Immature natural killer cell (primary cell): ENCODE measurements at places on chromosomes 5 and 9. TPM values are rescaled to one million over a fixed set of nuclear protein-coding genes. Genes with fewer than 3 reads are reported as not detected.
A peak's percentile ranks its signal among the peaks of the same experiment; 100 is the strongest.

Gene CBY3
- polyA plus RNA-seq, result 1.3 TPM

Gene IRX1
- not detected for polyA plus RNA-seq

Gene SNCB
- polyA plus RNA-seq, result 0.26 TPM

Gene ALDH7A1
- polyA plus RNA-seq, result 1.3 TPM

Gene CDKN2B-AS1
- 0.55 TPM for polyA plus RNA-seq

Gene NANS
- 21.5 TPM for polyA plus RNA-seq

Gene PTCH1
- polyA plus RNA-seq, result 30.6 TPM

DNA sequence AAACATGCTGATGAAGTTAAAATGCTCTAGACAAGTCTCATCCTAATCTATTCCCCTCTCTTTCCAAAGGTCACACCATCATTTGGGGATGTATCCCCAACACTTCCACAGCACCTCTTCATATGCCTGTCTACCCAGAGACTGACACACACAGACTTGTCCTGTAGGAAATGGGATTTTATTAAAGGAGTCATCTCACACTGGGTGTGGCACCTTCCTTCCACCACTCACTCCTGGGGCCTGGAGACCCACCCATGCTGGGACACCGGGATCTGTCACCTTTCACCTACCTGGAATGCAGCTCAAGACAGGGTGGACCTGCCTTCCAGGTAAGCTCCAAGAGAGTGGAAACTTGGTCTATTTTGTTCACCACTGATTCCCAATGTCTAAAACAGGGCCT, 99.4 kb upstream of the HAND1 start:
- no peaks in the 10 kb centered on the region for H3K36me3 ChIP-seq
- no peak overlapping the region for H3K27ac ChIP-seq
- no peaks in the 10 kb centered on the region for H3K4me1 ChIP-seq
- no peak overlapping the region for H3K4me3 ChIP-seq
- no peaks in the 10 kb centered on the region for H3K27me3 ChIP-seq
- DNase-seq, result no peak

DNA sequence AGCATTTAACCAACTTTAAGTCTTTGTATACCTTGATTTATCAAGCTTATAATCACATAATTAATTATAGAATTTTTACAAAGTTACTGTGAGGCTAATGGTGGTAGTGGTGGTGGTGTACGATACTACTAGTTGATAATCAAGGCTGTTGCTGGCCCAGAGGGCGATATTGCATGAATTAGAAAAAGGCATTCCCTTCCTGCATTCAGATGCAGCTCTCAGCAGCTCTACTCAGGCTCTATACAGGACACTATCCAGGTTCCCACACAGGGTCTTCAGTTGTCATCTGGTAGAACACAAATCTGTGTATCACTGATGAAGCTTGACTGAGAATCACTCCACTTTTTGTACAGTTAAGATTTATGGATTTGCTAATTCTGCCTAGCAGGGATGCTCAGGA, 562.8 kb upstream of the C9orf72 start:
- no peaks in the 10 kb centered on the region for H3K36me3 ChIP-seq
- no peaks in the 10 kb centered on the region for H3K4me1 ChIP-seq
- no peaks in the 10 kb centered on the region for H3K27me3 ChIP-seq
- no peak overlapping the region for H3K4me3 ChIP-seq
- no peak overlapping the region for H3K27ac ChIP-seq

DNA sequence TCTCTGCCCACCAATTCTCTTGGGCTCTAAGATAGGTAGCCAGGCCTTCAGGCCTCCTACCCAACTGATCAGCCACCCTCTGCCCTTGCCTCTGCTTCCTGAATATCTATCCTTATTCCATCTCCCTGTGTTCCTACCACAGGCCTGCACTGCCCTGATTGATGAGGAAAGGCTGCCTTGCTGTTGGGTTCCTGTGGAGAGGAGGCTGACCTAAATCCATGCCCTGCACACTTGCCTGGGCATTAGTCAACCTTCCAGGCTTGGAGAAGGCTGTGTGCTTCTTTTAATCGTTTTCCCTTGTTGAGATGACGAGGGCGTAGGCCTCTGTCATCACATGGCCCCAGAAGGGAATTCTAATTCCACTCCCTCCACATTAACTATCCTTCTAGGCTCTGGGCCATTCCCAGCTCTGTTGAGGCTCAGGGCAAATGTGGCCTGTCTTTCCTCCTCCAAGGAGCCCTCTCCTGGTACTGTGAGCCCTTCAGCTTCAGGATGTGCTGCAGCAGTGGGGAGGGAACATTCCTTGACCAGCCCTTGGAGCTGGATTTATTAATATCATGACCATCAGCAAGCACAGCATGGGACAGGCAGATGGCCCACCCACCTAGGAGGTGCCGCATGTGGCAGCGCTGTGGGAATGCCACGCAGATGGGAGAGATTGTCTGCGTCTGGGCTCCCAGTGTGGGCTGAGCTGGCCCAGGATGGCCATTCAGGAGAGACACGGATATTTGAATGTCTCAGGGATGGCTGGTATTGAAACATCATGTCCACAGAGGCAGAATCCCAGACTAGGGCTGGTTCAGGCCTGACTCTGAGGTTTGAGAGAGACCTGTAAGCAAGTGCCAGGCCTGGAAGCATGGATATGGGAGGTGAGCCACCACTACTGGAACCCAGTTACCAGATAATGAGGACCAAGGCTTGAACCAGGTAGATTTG, 40.9 kb downstream of the ANGPTL2 start:
- no peaks in the 10 kb centered on the region for H3K4me1 ChIP-seq
- H3K4me3 ChIP-seq, result no peak overlapping the region
- H3K36me3 ChIP-seq, result peaks cover 24% of the 10 kb centered on the region
- H3K27me3 ChIP-seq, result peaks cover 2% of the 10 kb centered on the region
- H3K27ac ChIP-seq, result no peak overlapping the region
- no peak for DNase-seq

DNA sequence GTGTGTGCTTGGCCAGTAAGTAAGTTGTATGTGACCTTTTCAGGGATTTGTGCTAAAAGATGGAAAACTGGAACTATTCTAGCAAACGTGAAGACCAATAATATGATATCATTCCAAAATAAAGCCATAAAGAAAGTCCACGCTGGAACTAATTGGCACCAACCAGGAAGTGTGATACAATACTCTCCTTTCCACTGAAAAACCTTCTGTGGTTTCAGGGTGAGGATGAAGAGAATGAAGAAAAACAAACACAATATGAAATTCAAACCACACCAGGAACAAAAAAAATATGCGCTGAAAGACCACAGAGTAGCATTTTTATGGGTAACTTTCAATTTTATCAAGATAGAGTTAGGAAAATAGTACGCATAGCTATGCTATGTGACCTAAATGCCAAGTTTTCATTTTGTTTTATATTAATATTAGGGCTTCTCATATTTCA, 105.8 kb downstream of the EFNA5 start:
- no peak overlapping the region for H3K27ac ChIP-seq
- H3K27me3 ChIP-seq, result peaks cover 1% of the 10 kb centered on the region
- H3K36me3 ChIP-seq, result no peaks in the 10 kb centered on the region
- no peak overlapping the region for H3K4me3 ChIP-seq

GRCh38 chr9:99594056-99594780, 227.5 kb upstream of the NR4A3 start:
- H3K27me3 ChIP-seq, result peaks cover 2% of the 10 kb centered on the region
- H3K4me3 ChIP-seq, result no peak overlapping the region
- H3K36me3 ChIP-seq, result no peaks in the 10 kb centered on the region
- no peak for DNase-seq

DNA sequence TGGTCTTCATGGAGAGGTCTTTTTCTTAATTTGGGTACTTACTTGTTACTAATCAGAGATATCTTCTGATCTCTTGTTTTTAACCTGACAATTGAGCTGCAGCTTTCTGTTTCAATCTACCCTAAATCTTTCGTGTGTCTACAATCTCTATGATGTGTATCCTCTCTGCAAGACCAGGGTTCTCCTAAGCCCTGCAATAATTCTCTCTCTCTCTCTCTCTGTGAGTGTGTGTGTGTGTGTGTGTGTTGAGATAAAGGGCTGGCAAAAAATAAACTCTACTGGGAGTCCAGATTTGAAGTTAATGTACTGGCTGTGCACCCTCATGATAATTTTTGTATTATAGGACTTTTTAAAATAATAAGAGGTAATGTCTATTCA, 57.8 kb upstream of the FBXL7 start:
- no peak overlapping the region for H3K4me3 ChIP-seq
- H3K36me3 ChIP-seq, result no peaks in the 10 kb centered on the region
- no peaks in the 10 kb centered on the region for H3K4me1 ChIP-seq
- H3K27me3 ChIP-seq, result no peaks in the 10 kb centered on the region

DNA sequence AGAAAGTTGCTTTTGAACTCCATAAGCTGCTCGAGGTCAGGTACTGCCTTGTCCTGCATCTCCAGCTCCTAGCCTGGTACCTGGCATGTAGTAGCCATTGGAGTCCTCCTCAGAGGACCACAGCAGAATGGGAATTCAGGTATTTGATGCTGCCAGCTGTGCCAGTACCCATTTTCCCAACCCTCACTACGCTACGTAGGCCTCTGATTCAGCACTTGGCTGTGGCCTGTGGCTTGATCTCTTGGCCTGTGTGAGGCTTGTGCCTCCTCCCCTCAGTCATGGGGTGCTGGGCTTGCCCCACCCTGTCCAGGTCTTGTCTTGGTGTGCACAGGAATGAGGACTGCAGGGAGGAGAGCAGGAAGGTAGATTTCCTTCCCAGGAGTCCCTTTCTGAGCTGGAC, 11.8 kb downstream of the OTULIN start:
- H3K27me3 ChIP-seq, result peaks cover 7% of the 10 kb centered on the region
- H3K27ac ChIP-seq, result peak overlapping the region; percentile 84
- no peak for DNase-seq

DNA sequence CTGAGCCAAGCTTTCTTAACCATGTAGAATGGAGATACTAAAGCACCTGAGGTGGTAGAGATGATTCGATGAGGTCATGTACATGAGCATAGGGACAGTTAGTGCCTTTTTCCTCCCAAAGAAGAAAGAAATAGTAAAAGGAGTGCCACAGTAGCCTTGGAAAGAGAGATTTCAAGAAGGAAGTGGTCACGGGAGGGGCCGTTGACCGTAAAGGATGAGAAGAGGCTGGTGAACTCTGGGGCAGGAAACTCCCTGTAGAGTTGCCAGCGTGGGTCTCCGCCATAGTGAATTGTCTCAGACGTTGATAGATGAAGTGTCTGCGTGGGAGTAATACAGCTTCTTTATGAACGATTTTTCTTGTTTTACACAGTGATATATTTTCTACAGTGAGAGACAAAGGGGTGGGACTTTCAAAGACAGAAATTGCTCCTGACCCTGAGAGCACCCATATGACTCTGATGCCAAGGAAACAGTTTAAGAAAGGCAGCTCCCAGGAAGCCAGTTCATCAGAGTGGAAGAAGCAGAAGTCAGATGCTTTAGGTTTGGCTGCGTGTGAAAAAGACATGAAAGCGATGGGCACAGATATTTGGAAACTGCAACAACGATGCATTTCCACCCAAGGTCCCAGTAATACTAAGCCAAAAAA, 41.3 kb downstream of the UGCG start:
- H3K27me3 ChIP-seq, result peaks cover 3% of the 10 kb centered on the region
- peak overlapping the region; percentile 68 for H3K27ac ChIP-seq
- DNase-seq, result peak; percentile 16
- peaks cover 23% of the 10 kb centered on the region for H3K4me1 ChIP-seq
- H3K4me3 ChIP-seq, result peak overlapping the region; percentile 53
- H3K36me3 ChIP-seq, result peaks cover 17% of the 10 kb centered on the region

- no peaks in the 10 kb centered on the region for H3K36me3 ChIP-seq
- H3K4me1 ChIP-seq, result no peaks in the 10 kb centered on the region
- H3K27ac ChIP-seq, result no peak overlapping the region
- peaks cover 10% of the 10 kb centered on the region for H3K27me3 ChIP-seq
- DNase-seq, result no peak
- no peak overlapping the region for H3K4me3 ChIP-seq
Measured at GRCh38 chr5:78631931-78632330, 16.6 kb downstream of the LHFPL2 start.

- DNase-seq, result no peak
- peaks cover 4% of the 10 kb centered on the region for H3K27me3 ChIP-seq
- H3K27ac ChIP-seq, result no peak overlapping the region
- no peak overlapping the region for H3K4me3 ChIP-seq
Measured at GRCh38 chr5:158727136-158727535, 372.6 kb downstream of the EBF1 start.

GRCh38 chr5:308672-309271, 12.7 kb upstream of the AHRR start:
- no peaks in the 10 kb centered on the region for H3K27me3 ChIP-seq
- no peak overlapping the region for H3K27ac ChIP-seq
- DNase-seq, result no peak
- H3K4me1 ChIP-seq, result peaks cover 6% of the 10 kb centered on the region
